ENCODE measurements at places on chromosomes 5 and 9.

DNA sequence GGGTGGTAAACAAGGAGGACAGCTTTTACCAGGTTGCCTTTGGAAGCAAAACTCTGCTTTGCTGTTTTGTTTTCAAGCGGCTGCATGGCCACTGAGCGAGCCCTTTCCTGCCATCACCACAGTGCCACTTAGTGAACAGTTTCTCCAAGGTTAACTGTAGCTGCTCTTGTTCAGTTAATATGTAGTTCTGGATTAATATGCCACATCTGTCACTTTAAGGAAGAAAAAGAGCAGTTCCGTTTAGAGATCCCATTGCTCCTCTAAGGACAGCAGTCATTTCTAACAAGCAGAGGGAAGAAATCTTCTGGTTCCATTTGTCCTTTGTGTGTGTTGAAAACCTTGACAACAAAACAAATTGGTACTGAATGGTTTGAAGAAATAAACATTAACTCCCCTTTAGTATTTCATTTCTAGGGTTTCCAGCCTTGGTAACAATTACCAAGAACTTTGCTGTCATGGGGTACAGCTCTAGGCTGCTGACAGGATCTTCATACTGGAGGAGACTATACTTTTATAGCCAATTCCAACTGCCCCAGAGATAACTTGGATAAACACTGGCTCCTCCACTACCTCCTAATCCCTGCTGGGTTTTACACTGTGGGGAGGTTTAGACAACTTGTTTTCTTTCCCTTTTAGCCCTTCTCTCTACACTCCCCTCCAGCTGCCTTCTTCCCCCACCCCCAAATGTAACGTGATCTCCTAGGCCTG lies 10.3 kb upstream of the ABL1 start:
- DNase-seq: no peak

DNA sequence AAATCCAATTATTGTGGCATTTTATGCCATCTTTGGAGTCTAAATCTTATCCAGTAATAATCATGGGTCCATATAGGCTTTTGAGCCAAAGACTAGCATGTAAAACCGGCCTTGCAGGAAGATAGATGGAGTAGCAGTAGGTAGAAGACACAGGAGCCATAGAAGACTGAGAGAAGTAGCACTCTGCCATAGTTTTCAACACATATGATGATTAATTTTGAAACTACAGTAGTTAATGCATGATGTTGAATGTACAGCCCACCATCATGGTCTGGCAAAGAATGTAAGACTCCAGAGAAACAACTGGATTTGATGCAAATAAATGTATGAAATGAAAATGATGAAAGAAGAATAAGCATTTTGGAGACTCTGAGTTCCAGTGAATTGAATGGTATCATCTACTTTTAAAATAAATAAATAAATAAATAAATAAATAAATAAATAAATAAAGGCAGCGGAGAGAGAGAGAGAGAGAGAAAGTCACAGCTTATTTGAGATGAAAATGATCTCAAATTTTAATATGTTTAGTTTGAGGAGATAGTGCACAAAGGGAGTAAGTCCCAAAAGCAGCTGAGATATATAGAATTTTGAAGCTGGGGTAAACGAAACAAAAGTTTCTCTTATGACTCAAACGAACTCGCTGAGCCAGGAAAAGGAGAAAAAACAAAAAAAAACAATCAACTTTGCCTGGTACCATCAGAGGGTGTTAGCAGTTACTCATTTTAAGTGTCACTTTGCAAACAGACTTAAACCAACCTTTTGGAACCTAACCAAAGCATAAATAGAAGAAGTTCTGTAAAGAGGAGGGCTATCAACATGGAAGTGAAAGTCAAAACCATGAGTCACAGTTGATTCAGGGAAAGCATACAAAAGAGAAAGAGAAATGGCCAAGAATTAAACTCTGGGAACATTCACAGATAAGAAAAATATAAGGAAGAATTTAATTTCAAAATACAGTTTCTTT lies 388.7 kb downstream of the CETN3 start:
- DNase-seq: no peak

GRCh38 chr5:53069626-53070025 lies 39.9 kb downstream of the MOCS2 start:
- no peak for DNase-seq

DNA sequence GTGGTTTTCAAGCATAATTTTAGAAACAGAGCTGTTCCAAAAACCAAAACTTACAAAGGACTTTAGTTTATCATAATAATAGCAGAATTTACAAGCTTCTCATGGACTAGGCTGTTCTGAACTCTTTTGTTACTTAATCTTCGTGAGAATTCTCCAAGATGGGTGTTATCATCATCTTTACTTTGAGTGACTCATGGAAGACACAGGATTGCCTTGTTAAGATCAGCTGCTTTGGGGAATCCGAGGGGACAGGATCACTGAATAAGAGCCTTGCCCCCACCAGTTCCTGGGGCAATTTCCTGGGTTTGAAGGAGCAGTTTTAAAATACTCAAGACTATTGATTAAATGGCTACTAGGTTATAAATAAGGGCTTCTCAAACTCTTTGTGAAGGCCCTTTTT lies 80.5 kb downstream of the CFAP90 start:
- no peak for DNase-seq

- no peak for DNase-seq
These were observed 21.3 kb upstream of the NDST1 start for GRCh38 chr5:150486402-150487198.

- DNase-seq: no peak
These were observed 34.3 kb downstream of the UBE2R2 start for GRCh38 chr9:33851301-33851700.

DNA sequence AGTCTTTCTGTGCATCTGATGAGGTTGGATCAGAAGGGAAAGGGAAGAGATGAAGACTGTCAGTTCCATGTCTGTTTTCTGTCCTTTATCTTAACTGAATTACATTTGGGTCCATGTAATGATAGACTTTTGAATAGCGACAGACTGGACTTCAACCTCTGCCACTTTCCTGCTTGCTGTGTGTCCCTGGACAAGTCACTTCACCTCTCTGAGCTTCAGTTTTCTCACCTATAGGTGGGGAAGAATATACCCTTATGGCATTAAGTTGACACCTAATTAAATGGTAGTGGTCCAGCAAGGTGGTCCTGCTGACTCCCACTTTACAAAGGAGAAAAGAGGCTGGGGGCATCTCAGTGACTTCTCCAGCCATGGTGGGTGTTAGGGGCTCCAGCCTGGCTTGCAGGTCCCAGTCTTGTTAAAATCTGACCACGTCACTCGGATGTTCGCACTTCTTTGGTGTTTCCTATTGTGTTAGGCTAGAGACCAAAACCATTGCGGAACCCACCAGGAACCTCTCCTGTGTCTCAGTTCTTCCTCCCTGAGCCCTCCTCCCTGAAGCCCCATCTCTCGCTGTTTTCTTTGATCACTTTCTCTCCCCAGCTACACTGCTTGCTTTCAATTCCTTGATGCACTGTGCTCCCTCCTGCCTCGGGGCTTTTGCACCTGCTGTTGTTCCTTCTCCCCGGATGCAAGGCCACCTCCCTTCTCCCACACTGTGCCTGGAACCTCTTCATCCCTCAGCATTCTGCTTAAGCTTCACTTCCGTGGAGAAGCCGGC lies 256.5 kb downstream of the NSG2 start:
- DNase-seq: no peak

DNA sequence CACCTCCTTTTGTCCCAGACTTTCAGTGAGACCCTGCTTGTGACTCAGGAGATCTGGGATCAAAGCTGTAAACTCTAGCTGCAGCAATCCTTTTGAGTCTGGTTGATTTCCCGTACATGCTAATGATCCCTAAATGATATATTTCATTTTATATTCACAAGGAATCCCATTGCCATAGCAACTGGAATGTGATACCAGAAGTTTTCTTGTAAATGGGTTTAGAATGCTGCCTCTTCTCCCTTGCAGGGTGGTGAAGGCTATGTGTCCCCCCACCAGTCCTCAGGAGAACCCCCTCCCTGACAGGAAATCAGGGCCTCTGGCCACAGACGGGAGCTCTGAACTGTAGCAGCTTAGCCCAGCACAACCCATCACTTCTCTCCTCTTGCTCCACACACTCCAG lies 215.0 kb downstream of the FSTL4 start:
- no peak for DNase-seq

DNA sequence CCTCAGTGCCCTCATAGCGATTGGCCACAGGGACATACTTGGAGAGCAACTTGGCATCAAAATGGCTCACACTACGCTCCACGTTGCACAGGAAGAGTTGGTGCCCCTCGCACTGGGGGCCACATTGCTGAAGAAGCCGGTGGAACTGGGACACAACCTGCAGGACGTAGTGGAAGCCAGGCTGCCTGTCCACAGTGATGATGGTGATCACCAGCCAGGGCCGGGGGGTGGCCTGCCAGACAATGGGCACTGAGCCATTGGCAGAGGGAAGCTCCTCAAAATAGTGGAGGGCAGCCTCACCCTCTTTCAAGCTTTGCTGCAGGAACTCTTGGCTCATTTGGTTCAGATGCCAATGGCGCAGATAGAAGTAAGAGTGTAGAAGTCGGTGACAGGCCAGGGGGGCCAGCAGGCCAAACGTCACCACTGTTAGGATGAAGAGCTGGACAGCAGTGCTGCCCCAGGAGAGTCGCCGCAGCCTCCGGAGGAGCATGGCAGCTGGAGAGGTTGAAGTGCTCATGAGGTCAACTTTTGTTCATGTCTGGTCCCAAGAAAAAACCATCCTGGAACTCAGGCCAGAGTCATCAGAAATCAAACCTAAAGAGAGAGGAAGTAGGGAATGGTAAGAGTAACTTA lies 41.1 kb upstream of the ALDOB start:
- DNase-seq: no peak

GRCh38 chr5:143495110-143495509 lies 91.6 kb upstream of the NR3C1 start:
- no peak for DNase-seq

GRCh38 chr5:139692679-139693308 lies 44.6 kb downstream of the CXXC5 start:
- DNase-seq: no peak

- no peak for DNase-seq
These were observed 619.4 kb downstream of the SLCO4C1 start for GRCh38 chr5:101676646-101677045.

- DNase-seq: no peak
These were observed 577.7 kb downstream of the EBF1 start for GRCh38 chr5:158521995-158522394.

DNA sequence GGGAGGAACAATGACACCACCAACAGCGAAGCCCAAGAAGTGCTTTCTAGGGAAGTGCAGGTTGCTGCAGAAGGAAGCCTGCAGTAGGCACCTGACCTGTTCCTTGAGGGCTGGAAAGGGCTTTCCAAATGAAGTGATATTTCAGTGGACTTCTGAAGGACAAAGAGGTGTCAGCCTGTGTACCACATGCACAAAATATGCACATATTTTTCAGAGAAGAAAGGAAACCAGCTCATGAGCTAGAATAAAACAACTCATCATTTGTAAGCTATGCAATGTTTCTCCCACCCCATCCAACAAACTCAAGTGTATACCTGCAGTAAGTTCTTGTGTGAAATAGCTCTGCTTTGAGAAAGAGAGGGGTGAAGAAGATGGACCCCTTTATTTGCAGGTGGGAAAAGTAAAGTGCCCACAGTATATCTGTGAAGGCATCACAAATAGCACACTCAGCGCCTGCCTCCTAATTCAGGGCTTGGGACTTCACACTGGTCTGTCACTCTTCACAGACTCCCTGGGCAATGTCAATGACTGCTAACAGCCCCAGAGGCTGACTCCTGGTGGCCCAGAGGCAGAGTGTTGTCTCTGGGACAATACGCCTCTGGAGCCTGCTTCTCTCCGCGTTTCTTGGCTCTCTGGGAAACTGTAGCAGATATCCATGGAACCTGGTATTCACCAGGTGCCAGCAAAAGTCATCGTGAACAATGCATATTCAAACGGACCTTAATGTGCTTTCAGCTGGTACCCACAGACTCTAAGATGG lies 198.1 kb upstream of the EFNA5 start:
- DNase-seq: no peak

DNA sequence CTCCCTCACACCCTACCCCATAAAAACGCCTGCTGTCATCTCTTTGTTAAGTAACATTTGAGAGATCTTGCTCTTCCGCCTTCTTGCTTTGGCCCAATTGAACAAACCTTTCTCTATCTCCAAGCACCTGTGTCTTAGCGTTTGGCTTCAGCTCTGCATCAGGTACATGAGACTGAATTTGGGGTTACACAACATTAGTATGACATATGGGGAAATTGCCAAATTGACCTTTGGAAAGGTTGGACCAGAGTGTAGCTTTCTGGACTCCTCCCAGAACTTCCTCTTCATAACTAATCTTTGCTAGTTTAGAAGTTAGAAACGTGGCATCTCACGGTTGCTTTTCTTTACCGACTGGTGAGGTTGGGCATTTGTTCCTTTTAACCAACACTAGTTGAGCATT lies 3.5 kb upstream of the EXOSC3 start:
- no peak for DNase-seq

GRCh38 chr9:84697509-84698114 lies 28.1 kb downstream of the NTRK2 start:
- no peak for DNase-seq

DNA sequence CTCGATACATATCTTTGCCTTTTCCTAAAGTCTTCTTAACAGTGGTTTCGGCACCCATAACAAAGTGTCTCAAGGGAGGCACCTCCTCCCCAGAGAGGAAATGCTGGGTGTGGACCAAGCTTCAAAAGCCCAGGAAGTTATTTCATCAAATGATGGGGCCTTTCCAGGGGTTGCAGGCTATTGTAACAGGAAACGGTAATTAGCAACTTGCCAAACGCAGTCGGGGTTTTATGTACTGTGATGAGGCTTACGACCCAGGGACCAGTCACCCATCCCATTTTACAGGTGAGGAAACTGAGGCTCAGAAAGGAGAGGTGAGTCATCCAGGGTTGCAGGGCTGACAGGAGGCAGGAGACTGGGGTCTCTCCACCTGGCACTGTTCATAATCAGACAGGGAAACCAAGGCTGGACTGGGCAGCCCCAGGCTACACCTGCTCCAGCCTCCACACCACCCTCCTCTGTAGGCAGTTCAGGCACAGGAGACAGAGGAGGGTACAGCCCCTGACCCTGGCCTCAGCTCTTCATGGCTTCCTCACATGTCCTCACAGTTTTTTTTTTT lies 30.0 kb upstream of the SUSD3 start:
- DNase-seq: no peak

GRCh38 chr5:157312492-157312891 lies 46.6 kb downstream of the CYFIP2 start:
- no peak for DNase-seq

GRCh38 chr9:107154291-107154690 lies 128.8 kb upstream of the RAD23B start:
- no peak for DNase-seq

GRCh38 chr5:51273021-51273420 lies 110.2 kb upstream of the ISL1 start:
- no peak for DNase-seq

- DNase-seq: no peak
These were observed 277.7 kb downstream of the TMEM167A start for GRCh38 chr5:82799361-82800077.

DNA sequence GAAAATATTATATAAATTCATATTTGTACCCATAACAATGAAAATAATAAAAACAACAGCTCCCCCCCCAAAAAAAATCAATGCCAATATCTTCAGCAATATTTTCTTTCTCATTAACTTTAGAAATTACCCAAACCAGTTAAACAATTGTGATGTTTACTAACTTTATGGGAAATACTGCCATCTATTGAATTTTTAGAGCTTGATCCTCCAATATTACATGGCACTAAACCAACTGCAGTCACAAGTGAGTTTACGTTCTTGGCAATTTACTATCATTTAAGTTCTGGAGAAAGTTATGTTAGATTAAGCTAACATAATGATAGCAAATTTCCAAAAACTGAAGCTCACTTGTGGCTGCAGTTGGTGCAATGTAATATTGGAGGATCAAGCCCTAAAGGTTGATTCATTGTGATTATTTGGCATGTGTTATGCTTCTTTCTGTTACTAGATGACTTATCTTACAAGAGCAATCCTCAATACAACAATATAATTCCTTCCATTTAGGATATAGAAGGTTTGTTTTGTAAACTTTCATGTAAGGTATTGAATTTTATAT lies 379.5 kb downstream of the CDH18 start:
- DNase-seq: no peak

All from NCI-H187 treated with DMSO at 0.1 percent for 48 hours (cell line).